ENCODE measurements at places on chromosomes 7 and 10.

- no peak for DNase-seq
Measured at GRCh38 chr10:92690915-92691590, 1.3 kb downstream of the HHEX start.

GRCh38 chr10:1200866-1201807, 145.0 kb downstream of the WDR37 start:
- no peak for DNase-seq

DNA sequence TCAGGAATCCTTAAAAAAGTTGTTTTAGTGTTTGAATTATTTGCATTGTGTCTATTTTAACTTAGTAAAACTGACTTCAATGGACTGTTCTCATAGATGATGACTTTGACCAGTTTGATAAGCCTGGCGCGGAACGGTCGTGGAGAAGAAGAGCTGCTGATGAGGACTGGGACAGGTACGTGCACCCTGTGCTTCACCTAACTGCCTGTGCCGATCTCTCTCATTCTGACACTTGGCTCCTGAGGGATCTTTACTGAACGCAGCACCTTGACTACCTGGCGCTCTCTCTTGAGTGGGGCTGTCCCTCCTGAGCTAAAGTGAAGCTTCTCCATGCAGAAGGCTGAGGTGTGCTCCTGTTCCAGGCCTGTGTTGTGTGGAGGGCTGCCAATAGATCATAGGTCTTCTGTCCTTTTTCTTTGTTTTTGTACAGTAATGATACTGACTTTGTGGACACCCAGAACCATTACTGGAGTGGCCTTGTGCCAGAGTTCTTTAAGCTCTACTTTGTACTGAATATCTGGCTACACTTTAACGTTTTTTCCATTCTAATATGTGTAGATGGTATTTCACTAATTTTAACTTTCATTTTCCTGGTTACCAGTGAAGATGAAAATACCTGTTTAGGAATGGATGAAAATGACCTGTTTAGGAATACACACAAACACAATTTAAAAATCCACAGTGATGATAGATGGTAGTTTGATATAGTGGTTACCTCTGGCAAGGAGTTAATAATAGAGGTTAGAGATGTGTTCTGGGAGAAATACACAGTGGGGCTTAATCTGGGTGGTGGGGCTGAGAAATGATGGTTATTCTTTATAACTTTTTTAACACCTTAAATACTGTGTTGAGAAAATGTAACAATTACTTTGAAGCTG, 20.9 kb downstream of the RBM33 start:
- DNase-seq = no peak

GRCh38 chr10:123847686-123848432, 43.7 kb downstream of the CPXM2 start:
- DNase-seq = no peak

DNA sequence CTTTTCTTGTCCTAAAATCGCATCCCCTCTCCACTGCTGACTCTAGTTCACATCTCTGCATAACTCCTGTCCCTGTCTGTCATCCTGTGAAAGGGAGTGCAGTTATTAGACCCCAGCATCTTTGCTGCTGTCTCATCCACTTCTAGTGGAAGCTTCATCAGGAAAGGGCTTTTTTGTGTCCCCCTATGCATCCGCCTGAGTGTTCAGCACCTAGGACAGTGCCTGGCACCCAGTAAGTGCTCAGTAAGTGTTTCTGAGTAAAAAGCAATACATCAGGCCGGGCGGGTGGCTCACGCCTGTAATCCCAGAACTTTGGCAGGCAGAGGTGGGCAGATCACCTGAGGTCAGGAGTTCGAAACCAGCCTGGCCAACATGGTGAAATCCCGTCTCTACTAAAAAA, 211.8 kb upstream of the FOXK1 start:
- DNase-seq = no peak

- no peak for DNase-seq
Measured at GRCh38 chr10:26222563-26222962, 6.0 kb downstream of the GAD2 start.

GRCh38 chr10:60200682-60201053, 189.0 kb downstream of the ANK3 start:
- no peak for DNase-seq

- DNase-seq = no peak
Measured at GRCh38 chr10:132110713-132111112, 45.0 kb downstream of the JAKMIP3 start.

- DNase-seq = no peak
Measured at GRCh38 chr10:3887404-3887803, 102.4 kb upstream of the KLF6 start.

DNA sequence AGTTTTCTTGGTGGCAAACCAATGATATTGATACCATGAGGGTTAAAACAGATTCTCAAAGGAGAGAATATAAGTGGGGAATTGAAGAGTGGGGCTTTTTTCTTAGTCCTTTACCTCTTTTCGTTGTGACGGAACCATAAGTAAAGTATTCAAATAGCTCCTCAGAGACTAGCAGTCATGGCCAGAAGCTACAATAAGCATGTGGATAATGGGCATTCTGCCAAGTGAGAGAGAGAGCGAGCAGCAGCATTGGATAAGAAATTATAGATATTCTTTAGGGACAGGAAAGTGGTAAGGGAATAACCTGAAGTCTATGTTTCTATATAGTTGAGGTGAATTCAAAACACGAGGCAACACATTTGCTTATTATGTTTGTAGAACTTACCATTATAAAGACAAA, 235.1 kb downstream of the SEMA3E start:
- DNase-seq = no peak

GRCh38 chr7:32299133-32299702, 191.0 kb downstream of the LSM5 start:
- DNase-seq = no peak

- DNase-seq = no peak
Measured at GRCh38 chr10:129771991-129772431, 192.1 kb downstream of the EBF3 start.

DNA sequence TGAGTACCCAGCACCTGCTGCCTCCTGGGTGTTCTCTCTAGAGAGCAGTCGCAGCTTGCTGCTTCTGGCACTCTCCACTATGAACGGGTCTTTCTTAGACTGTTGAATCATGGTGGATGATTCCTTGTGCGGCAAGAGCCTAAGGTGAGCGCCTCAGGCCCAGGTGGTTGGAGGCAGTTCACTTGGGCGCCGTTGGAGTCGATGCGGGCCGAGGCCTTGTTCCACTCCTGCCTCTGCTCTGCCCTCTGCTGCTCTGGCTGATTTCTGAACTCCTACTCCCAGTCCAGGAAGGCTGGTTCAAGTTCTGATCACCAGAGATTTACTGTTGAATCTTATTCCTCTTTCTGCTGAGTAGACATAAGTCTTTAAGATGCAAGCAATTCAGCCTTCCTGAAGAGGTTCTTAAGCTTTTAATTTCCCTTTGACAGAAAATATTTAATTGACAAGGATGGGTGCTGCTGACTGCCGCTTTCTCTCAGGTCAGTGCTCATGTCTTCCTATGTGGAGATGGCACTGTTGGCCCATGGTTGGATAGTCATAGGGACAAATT, 10.4 kb downstream of the YKT6 start:
- no peak for DNase-seq

- DNase-seq = no peak
Measured at GRCh38 chr10:17003651-17004286, 125.8 kb downstream of the CUBN start.

GRCh38 chr7:22425361-22425760, 68.4 kb upstream of the RAPGEF5 start:
- DNase-seq = no peak
